ENCODE measurements at places on chromosomes 11 and 22. TPM values are rescaled to one million over a fixed set of nuclear protein-coding genes. Genes with fewer than 3 reads are reported as not detected.

ASRGL1 gene
- total RNA-seq, result not detected

NAALADL1 gene
- total RNA-seq, result not detected

RAB36 gene
- 0.11 TPM for total RNA-seq

MMP27 gene
- total RNA-seq, result not detected

OR52I2 gene
- not detected for total RNA-seq

MYBPC3 gene
- not detected for total RNA-seq

OSBP2 gene
- total RNA-seq, result 18.7 TPM

SLC43A1 gene
- 7.7 TPM for total RNA-seq

CRYBA4 gene
- not detected for total RNA-seq

MUC5AC gene
- not detected for total RNA-seq

DNA sequence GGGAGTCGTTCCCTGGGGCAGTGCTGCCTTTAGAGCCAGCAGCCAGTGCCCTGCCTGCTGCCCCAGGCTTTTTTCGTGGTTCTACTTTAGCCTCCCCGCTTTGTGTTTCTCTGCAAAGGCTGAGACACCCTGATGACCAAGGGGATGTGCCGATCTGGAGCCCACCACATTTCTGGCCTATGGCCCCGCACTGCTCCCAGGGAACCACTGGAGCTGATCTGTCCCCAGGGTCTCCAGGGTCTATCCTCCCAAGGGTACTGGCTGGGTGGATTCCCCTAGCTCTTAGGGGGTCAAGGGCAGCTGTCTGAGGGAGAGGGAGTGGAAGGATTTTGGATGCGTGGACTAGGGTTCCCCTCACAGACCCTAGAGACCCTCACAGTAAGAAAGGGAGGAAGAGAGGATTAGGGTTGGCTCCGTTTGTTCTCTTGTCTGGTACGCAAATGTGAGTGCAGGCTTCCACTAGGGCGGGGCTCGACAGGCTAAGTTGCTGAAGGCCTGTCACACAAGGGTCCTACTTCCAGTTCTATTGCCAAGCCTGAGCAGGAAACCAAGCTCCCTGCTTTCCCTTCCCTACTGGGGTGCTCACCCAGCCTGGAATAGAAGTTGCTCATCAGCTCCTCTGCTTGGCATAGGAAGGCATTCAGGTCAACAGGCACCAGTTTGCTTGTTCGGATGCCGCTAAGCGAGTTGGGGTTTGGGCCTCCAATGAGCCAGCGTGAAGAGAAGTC is 19.3 kb downstream of the TREH start:
- DNase-seq, result no peak

GRCh38 chr11:54558919-54559318 is 44.9 kb downstream of the OR4C46 start:
- DNase-seq, result no peak

GRCh38 chr11:10503221-10503620 is 37.8 kb downstream of the RNF141 start:
- no peak for DNase-seq

DNA sequence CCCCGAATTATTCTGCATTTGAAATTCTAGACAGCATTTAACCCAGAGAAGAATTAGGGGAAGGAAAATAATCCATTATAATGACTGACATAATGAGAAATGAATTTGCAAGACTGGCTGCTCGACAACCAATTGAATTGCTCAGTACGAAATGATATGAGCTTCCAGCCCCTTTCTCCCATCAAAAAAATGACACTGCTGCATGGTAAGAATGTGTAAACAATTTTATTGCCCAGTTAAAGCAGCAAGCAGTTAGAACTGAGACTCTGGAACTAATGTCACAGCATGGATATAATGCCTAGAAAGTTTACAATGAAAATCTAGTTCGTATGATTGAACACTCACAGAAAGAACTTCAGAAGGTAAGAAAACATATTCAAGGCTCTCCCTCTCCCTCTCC is 24.7 kb upstream of the PCF11 start:
- DNase-seq, result no peak

DNA sequence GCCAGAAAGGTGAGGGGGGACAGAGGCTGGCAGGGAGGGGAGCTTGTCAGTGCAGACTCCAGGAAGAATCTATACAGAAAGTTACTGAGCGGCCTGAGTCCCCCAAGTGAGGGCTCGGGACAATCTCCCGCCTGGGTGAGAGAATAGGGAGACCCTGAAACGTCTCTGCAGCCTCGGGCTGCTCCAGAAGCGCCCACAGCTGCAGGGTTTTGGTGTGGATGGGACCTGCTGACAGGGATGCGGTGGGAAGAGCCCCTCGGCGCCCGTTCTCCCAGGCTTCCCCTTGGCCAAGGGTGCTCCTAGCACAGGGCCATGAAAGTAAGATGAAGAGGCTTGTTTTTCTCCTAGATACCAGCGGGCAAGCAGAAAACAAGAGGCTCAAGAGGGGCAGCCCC is 743 bp upstream of the RCE1 start:
- DNase-seq, result no peak

GRCh38 chr11:72433455-72434036 is 785 bp downstream of the CLPB start:
- no peak for DNase-seq

DNA sequence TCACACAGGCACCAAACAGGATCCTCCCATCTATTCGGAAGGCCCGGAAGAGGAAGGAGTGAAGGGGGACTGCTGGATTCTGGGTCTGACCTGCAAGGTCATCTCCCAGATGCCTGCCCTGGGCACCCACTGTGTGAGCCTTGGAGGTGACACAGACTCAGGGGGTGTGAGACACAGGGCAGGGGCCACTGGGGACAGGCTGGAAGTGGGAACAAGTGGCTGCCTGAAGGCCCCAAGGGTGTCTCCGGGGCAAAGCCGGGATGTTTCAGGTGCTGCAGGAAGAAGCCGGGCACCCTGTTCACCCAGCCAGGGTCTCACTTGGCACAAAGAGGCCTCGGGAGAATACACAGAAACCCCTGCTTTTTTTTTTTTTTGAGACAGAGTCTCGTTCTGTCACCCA is 385.5 kb downstream of the CTTN start:
- DNase-seq, result no peak

GRCh38 chr11:125332821-125333220 is 163.2 kb downstream of the FEZ1 start:
- no peak for DNase-seq

GRCh38 chr11:88353835-88354496 is 16.4 kb upstream of the CTSC start:
- DNase-seq, result no peak

- peak; percentile 68 for DNase-seq
Measured at GRCh38 chr22:37464181-37464580, 22.0 kb downstream of the MFNG start.

- no peak for DNase-seq
Measured at GRCh38 chr11:19501631-19502030, 211.0 kb upstream of the NAV2 start.

- DNase-seq, result peak; percentile 76
Measured at GRCh38 chr11:127875131-127875530, 712.2 kb downstream of the ETS1 start.

- no peak for DNase-seq
Measured at GRCh38 chr11:16326679-16327297, 29.6 kb downstream of the SOX6 start.

- no peak for DNase-seq
Measured at GRCh38 chr11:34236572-34236971, 121.2 kb downstream of the ABTB2 start.

GRCh38 chr11:112172362-112172994 is 2.8 kb upstream of the BCO2 start:
- DNase-seq, result peak; percentile 58

GRCh38 chr11:116317212-116317611 is 455.6 kb downstream of the BUD13 start:
- no peak for DNase-seq

DNA sequence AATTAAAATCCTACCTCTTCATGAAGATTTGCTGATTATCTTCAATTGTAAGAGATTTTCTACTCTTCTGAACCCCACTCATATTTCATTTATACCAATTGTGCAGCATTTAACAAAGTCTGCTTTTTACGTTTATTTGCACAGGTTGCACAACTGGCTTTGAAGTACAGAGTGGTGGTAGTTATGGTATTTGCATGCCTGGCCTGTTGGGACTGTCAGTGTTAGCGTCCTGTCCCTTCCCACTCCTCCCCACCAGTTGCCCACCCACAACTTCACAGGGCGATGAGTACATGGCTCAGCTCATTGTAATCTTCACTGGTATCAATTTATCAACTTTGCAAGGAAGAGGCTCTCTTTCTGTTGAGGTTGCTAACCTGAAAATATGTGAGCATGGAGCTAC is 372.3 kb downstream of the AASDHPPT start:
- no peak for DNase-seq

GRCh38 chr22:44349594-44349993 is 36.8 kb upstream of the SHISAL1 start:
- DNase-seq, result no peak

- DNase-seq, result no peak
Measured at GRCh38 chr11:86138958-86139357, 70.1 kb upstream of the PICALM start.

GRCh38 chr11:126459691-126460281 is 104.3 kb downstream of the ST3GAL4 start:
- peak; percentile 18 for DNase-seq

DNA sequence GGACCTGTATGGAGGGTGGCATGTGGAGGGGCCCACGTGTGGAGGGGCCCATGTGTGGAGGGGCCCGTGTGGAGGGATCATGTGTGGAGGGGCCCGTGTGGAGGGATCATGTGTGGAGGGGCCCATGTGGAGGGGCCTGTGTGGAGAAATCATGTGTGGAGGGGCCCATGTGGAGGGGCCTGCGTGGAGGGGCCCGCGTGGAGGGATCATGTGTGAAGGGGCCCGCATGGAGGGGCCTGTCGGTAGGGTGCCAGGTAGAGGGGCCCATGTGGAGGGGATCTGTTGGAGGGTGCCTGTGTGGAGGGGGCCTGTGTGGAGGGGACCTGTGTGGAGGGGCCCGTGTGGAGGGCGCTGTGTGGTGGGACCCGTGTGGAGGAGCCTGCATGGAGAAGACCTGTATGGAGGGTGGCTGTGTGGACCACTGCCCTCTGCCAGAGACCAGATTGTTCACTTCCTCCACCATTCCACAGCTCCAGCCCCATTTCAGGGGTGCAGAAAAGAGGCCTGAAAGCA is 47.0 kb downstream of the IGLL5 start:
- DNase-seq, result no peak

GRCh38 chr11:8075119-8075726 is 5.8 kb upstream of the TUB start:
- no peak for DNase-seq

- no peak for DNase-seq
Measured at GRCh38 chr11:72743321-72744221, 8.6 kb downstream of the ARAP1 start.
